Progenitor cell of endocrine pancreas (in vitro differentiated cells): ENCODE measurements at places on chromosomes 1 and 21. TPM values are rescaled to one million over a fixed set of nuclear protein-coding genes. Genes with fewer than 3 reads are reported as not detected.

- H3K4me3 ChIP-seq: no peak overlapping the region
- H3K27me3 ChIP-seq: peaks cover 46% of the 10 kb centered on the region
- DNase-seq: no peak
- H3K36me3 ChIP-seq: no peaks in the 10 kb centered on the region
- H3K4me1 ChIP-seq: peaks cover 13% of the 10 kb centered on the region
- peak overlapping the region; percentile 23 for H3K27ac ChIP-seq
Measured at GRCh38 chr1:76073481-76073880, 1.1 kb upstream of the ST6GALNAC3 start.

PRAMEF5 gene
- total RNA-seq: not detected in 2 replicates

- H3K4me1 ChIP-seq: no peaks in the 10 kb centered on the region
- no peak overlapping the region for H3K4me3 ChIP-seq
- H3K36me3 ChIP-seq: peaks cover 37% of the 10 kb centered on the region
- DNase-seq: no peak
Measured at GRCh38 chr21:33433425-33434114, 30.4 kb downstream of the IFNGR2 start.

REN gene
- not detected in 2 replicates for total RNA-seq

GRCh38 chr1:82597649-82598048 is 796.9 kb downstream of the ADGRL2 start:
- H3K27ac ChIP-seq: no peak overlapping the region
- H3K4me3 ChIP-seq: no peak overlapping the region
- no peaks in the 10 kb centered on the region for H3K27me3 ChIP-seq
- H3K36me3 ChIP-seq: no peaks in the 10 kb centered on the region

XCL1 gene
- 0.44 and 0.91 TPM in 2 replicates for total RNA-seq

- H3K27ac ChIP-seq: no peak overlapping the region
- no peak overlapping the region for H3K4me3 ChIP-seq
- peaks cover 6% of the 10 kb centered on the region for H3K4me1 ChIP-seq
- H3K36me3 ChIP-seq: peaks cover 2% of the 10 kb centered on the region
- peaks cover 13% of the 10 kb centered on the region for H3K27me3 ChIP-seq
- no peak for DNase-seq
Measured at GRCh38 chr21:42093991-42094421, 22.9 kb downstream of the UMODL1 start.

- peaks cover 24% of the 10 kb centered on the region for H3K4me1 ChIP-seq
- peak overlapping the region; percentile 91 for H3K27ac ChIP-seq
- peaks cover 2% of the 10 kb centered on the region for H3K36me3 ChIP-seq
- H3K4me3 ChIP-seq: peak overlapping the region; percentile 43
Measured at GRCh38 chr1:98732985-98733781, 71.7 kb downstream of the SNX7 start.

CHD5 gene
- total RNA-seq: 0.58 and 0.77 TPM in 2 replicates

KRTAP12-2 gene
- not detected in 2 replicates for total RNA-seq

FNDC10 gene
- total RNA-seq: 2.7 and 4.2 TPM in 2 replicates

DNA sequence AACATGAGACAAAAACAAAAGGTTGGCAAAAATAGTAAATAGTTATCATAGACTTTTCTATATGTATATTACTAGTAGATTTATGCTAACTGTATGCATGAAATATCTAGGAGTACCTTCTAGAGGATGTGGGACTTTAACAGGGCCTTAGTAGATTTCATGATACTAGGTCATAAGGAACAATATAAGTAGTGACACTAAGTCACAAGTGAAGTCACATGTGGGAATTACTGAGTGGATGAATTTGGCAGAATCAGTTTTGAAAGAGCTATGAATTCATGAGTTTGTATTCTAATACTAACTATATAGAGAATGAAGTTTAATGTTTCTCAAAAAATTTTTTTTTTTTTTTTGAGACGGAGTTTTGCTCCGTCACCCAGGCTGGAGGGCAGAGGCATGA is 53.1 kb upstream of the GPR25 start:
- no peaks in the 10 kb centered on the region for H3K4me1 ChIP-seq
- no peaks in the 10 kb centered on the region for H3K27me3 ChIP-seq
- no peak overlapping the region for H3K4me3 ChIP-seq
- H3K36me3 ChIP-seq: peaks cover 7% of the 10 kb centered on the region
- H3K27ac ChIP-seq: no peak overlapping the region
- no peak for DNase-seq

GRCh38 chr1:44361478-44361877 is 6.4 kb upstream of the ERI3 start:
- H3K27me3 ChIP-seq: peaks cover 6% of the 10 kb centered on the region
- H3K4me3 ChIP-seq: no peak overlapping the region
- H3K4me1 ChIP-seq: peaks cover 7% of the 10 kb centered on the region
- DNase-seq: no peak

DNA sequence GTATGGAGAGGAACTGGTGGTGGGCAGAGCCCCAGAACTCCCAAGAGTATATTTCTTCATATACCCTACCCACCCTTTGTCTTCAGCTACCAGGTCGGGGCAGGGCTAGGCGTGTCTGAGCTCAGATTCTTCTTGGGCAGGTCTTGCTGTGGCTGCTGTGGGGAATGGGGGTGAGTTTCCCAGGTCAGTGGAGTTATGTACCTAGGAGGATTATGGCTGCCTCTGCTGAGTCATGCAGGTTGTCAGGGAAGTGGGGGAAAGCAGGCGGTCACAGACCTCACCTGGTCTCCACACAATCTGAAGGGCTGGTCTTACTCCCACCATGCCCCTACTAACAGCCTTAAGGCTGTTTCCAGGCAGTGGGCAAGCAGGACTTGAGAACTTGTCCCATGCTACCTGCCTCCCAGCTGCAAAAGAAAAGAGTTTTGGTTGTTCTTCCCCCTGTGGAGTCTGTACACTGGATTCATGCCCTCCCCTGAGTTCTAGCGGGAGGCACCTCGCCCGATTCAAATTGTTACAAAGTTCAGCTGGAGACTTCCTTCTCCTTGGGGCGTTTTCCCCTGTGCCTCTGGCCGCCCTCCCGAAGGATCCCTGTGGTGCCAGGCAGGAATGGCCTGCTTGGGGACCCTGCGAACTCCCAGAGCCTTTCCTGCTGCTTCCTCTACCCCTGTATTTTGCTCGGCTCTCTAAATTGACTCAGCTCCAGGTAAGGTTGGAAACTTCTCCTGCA is 58.6 kb downstream of the NPHS2 start:
- H3K4me1 ChIP-seq: no peaks in the 10 kb centered on the region
- no peaks in the 10 kb centered on the region for H3K36me3 ChIP-seq
- H3K4me3 ChIP-seq: no peak overlapping the region
- DNase-seq: no peak

- DNase-seq: no peak
- no peaks in the 10 kb centered on the region for H3K4me1 ChIP-seq
- H3K27ac ChIP-seq: no peak overlapping the region
- peaks cover 2% of the 10 kb centered on the region for H3K36me3 ChIP-seq
- no peaks in the 10 kb centered on the region for H3K27me3 ChIP-seq
Measured at GRCh38 chr1:2789986-2790581, 11.4 kb downstream of the TTC34 start.

DNA sequence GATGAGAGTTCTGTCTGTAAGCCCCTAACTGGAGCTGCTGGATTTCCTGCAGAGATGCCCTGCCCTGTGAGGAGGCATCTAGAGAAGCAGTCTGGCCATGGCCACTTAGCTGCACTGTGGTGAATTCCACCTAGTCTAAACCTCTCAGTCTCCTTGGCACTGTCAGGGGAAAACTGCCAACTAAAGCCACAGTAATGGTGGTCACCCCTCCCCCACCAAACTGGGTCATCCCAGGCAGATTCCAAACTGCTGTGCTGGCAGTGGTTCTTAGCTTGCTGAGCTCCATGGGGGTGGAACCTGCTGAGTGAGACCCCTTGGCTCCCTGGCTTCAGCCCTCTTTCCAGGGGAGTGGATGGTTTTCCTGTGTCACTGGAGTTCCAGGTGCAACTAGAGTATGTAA is 740.6 kb downstream of the RWDD3 start:
- DNase-seq: no peak
- no peaks in the 10 kb centered on the region for H3K27me3 ChIP-seq
- H3K27ac ChIP-seq: no peak overlapping the region
- H3K4me1 ChIP-seq: peaks cover 1% of the 10 kb centered on the region

DNA sequence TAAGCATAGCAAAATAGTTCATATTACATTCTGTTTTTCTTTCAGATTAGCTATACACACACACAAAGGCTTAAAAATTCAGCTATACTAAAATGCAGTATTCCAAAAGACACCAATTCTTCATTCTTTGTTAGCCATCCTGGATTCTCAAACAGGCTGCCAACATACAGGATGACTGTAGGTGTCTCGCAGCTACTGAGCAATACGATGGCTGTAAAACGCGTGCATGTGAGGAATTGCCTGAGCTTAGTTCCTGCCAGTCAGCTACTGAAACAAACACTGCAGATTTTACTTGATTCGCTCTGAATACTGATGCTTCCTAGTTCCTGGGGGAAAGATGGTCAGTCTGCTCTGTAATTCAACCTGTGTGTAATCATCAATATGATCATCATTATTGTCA is 24.7 kb upstream of the HMGN1 start:
- H3K36me3 ChIP-seq: no peaks in the 10 kb centered on the region
- peaks cover 9% of the 10 kb centered on the region for H3K27me3 ChIP-seq
- no peak for DNase-seq
